ENCODE measurements at places on chromosomes 4 and X.
A peak's percentile ranks its signal among the peaks of the same experiment; 100 is the strongest.

DNA sequence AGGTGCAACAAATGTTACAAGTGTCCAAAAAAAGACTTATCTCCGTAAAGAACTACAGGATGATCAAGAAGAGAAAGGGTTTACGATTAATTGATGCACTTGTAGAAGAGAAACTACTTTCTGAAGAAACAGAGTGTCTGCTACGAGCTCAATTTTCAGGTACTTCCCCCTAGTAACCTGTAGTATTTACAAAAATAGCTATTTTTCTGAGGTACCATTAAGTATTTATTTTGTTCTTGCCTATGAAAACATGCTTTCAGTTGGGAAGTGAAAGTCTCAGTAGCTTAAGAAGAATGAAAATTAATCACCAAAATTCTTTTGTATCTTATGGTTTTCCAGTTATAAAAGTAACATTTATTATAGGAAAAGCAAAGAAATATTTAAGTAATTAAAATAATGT is 5.9 kb downstream of the THAP9 start:
- DNase-seq, result no peak

- DNase-seq, result no peak
Measured at GRCh38 chr4:72858328-72858727, 211.2 kb downstream of the COX18 start.

- no peak for DNase-seq
Measured at GRCh38 chrX:44744799-44745198, 99.0 kb upstream of the DUSP21 start.

- DNase-seq, result no peak
Measured at GRCh38 chr4:139761461-139761860, 95.8 kb downstream of the MGST2 start.

- DNase-seq, result no peak
Measured at GRCh38 chrX:45309096-45309495, 108.4 kb upstream of the DIPK2B start.

- no peak for DNase-seq
Measured at GRCh38 chr4:152364883-152365282, 171.0 kb downstream of the FBXW7 start.

DNA sequence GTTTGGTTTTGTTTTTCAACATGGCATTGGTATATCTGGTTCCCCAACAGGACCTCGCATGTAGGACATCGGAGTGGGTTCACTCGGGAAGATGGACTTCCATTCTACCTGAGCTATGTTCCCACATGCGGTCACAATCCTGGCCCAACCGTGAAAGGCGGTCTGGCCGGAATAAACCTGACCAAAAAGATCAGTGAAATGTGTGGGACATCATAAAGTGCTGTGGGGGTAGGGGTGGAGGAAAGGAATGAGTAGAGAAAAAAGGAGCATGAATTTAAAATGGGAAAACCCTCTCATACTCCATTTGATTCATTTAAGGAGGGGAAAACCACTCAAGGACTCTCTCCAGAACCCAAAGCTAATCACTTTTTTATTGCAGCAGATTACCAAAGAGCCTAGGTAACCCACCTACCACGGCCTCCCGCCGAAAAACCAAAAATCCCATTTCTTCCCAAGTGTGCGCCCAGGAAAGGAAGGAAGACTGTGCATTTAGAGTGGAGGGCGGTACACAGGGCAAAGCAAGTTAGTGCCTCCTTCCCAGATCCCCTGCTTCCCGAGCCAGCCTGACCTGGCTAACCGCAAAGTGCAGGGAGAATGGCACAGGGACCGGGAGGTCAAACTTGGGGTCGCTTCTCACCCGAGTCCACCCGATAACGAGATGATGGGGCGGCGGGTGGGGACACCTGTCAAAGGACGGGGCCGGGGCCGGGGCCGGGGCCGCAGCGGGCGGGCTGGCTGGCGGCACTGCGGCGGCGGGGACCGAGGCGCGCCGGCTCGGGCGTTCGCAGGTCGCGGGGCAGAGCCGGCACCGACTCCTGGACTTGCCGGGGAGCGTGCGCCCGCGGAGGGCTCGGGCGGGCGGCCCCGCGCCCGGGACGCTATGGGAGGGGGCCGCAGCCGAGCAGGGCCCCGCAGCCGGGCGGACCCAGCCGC is 669 bp downstream of the TMEM150C start:
- no peak for DNase-seq

GRCh38 chr4:74095482-74095881 is 3.5 kb downstream of the CXCL2 start:
- no peak for DNase-seq

DNA sequence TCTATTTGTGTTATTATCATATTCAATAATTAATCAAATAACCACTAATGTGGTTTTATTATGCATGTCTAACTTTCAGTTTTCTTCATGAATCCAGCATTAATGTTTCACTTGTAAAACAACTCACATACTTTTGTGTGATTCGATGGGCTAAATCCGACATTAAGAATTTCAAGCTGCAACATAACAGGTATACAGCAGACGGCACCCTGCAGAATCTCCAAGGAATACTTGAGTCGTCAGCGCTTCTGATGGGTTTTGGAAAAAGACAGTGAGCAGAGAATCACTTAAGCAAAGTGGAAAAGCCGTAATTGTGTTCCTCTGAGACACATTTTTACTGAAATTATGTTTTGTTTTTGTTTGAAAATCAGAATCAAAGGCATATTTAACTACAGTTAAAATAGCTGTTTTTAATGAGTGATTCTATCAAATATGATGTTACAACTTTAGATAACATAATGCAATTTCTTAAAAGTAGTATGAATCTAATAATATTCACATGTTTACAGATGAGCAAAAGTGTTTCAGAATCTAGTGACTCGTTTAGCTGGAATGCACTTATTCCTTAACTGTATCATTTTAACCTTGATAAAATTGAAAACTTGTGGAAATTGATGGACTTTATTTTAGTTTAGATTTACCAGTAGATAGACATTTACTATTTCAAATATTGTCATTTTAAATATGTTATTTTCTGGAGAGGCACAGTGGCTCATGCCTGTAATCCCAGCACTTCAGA is 514.8 kb downstream of the CCSER1 start:
- no peak for DNase-seq

DNA sequence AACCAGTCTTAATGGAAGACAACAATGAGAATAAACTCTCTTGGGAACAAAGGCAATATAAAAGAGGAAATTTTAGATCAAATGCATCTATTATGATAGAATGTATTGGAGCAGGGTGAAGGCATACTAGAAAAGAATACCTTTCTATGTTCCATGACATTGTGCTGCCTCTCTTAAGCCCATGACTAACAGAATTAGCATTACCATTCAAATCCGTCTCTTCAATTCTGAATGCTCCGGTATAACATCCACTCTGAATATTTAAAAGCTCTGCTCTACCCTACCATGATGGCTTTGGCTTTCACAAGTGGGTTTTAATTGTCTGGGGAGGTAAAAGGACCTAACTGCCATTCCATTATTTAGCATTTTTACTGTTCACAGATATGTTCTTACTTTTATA is 1878.4 kb downstream of the ARAP2 start:
- DNase-seq, result no peak

- no peak for DNase-seq
Measured at GRCh38 chr4:172404676-172405075, 591.5 kb downstream of the GALNTL6 start.

GRCh38 chrX:19715711-19716638 is 171.4 kb downstream of the SH3KBP1 start:
- no peak for DNase-seq

DNA sequence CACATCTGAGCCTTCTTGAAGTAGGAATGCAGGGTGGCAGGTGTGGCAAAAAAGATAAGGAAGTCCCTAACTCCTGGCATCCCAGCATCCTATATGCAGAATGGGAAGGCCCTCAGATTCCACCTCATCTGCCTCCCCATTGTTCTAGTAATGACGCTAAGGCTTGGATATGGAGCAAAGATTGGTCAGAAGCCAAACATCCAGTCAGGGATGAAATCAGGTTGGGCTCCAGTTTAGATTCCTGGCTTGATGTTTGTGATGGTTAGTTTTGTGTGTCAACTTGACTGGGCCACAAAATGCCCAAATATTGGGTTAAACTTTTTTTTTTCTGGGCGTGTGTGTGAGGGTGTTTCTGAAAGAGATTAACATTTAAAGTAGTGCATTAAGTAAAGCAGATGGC is 39.6 kb upstream of the MAGEA4 start:
- no peak for DNase-seq

DNA sequence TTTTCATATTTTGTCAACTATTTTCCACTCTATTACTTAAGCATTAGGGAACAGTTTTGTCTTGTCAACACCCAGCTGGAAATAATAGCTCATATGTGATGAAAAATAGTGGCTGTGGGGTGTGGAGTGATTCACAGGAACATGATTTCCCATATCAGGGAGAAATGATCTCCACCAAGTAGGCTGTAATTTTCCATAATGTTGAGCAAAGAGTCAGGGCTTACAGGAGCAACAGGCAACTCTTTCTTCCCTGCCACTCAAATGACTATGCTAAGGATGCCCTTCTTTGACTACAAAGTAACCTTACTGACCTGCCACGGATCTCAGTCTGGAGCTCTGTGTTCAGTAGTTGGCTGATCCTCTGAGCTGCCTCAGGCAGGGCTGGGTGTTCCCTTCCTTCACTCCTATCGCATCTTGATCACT is 90.0 kb upstream of the GATB start:
- DNase-seq, result peak; percentile 47

- no peak for DNase-seq
Measured at GRCh38 chrX:98548519-98548918, 1664.8 kb downstream of the RPA4 start.

GRCh38 chr4:152485726-152486276 is 50.1 kb downstream of the FBXW7 start:
- no peak for DNase-seq

DNA sequence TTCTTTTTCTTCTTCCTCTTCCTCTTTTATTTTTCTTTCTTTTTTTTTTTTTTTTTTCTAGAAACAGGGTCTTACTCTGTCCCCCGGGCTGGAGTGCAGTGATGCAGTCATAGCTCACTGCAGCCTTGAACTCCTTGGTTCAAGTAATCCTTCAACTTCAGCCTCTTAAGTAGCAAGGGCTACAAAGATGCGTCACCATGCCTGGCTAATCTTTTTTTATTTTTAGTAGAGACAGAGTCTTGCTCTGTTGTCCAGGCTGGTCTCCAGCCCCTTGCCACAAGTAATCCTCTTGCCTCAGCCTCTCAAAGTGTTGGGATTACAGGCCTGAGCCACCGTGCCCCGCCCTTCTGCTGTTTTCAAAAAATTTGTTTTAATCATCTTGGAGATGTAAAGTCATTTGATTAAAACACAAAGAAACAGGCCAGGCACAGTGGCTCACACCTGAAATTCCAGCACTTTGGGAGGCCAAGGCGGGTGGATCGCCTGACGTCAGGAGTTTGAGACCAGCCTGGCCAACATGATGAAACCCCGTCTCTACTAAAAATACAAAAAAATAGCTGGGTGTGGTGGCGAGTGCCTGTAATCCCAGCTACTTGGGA is 28.1 kb downstream of the SYNPO2 start:
- DNase-seq, result no peak

Data from Ammon's horn (tissue), 1 donor.